ENCODE measurements at places on chromosomes 1 and 21.

DNA sequence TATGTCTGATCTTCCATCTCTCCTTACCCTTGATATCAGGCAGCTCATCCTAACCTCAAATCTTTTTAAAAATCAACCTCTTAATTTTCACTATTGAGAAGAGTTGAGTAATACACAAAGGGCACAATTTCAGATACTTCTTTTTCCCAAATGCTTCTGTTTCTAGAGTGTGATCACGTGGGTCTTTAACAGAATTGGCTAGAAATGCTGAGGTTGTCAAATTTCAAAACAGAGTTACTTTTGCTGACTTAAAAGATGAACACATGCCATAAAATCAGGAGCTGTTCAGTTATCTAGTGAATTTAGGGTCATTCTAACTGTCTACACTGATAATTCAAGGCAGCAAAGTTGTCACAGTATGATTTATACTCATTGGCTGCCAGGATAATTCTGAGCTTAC, 63.6 kb upstream of the NGF start:
- no peak for DNase-seq

DNA sequence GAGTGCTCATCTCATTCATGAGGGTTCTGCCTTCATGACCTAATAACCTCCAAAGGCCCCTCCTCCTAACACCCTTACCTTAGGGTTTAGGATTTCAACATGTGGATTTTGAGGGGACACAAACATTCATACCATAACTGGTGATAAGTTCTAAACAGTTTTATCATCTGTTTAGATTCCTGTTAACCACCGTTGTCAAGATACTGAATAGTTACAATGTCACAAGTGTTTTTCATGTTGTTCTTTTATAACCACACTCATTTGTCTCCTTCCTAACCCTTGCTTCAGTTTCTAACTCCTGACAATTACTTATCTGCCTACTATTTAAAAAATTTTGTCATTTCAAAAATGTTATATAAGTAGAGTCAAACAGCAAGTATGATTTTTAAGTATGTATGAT, 86.0 kb downstream of the NCAM2 start:
- DNase-seq, result no peak

- peak; percentile 86 for DNase-seq
Observed at GRCh38 chr1:32695098-32695904, 7.3 kb downstream of the SYNC start.

DNA sequence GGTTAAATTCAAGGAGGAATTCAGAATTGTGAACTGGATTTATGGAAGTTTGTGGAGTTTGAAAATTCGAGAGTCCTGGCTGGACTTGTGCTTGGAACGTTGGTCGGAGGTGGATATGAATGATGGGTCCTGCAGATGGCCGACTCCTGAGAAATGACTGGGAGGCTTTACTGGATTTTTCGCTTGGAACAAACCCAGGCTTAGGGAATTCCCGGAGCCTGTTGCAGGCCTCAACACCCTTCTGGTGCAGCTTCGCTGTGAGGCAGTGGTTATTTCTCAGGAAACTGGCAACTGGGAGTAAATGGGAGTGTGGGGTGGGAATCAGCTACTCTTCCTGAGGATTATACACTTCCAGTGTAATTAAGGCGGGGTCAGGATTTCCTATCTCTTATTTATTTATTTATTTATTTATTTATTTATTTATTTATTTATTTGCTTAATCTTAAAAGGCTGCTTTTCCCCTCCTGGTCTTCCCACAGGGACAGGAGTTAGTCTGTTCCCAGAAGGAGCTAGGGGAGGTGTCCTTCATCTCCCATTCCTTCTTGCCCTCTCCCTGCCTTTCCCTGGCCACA, 21.1 kb downstream of the MAPKAPK2 start:
- no peak for DNase-seq

DNA sequence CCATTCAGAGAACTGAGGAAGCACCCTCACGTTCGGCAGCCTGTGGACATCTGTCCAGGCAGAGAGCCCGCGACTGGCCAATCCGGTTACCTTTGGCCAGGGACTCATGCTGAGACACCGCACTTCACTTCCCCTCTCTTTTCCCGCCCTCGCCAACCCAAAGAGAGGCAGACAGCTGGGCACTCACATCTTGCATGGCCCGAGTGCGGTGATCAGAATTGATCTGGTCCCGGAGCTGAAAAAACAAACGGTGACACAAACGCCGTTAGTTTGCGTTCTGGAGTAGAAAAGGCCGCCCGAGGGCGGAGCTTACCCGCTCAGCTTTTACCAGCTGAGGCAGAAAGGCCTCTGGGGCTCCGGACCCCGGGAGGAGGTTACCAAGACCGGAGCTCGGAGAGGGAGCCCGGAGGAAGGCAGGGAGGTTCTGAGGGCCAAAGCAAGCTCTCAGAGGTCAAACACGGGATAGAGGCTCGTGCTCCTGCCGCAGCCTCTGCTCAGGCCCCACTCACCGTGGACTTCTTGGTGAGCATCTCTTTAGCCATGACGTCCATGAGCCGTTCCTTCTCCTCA, 376 bp downstream of the SF3A3 start:
- peak; percentile 11 for DNase-seq

DNA sequence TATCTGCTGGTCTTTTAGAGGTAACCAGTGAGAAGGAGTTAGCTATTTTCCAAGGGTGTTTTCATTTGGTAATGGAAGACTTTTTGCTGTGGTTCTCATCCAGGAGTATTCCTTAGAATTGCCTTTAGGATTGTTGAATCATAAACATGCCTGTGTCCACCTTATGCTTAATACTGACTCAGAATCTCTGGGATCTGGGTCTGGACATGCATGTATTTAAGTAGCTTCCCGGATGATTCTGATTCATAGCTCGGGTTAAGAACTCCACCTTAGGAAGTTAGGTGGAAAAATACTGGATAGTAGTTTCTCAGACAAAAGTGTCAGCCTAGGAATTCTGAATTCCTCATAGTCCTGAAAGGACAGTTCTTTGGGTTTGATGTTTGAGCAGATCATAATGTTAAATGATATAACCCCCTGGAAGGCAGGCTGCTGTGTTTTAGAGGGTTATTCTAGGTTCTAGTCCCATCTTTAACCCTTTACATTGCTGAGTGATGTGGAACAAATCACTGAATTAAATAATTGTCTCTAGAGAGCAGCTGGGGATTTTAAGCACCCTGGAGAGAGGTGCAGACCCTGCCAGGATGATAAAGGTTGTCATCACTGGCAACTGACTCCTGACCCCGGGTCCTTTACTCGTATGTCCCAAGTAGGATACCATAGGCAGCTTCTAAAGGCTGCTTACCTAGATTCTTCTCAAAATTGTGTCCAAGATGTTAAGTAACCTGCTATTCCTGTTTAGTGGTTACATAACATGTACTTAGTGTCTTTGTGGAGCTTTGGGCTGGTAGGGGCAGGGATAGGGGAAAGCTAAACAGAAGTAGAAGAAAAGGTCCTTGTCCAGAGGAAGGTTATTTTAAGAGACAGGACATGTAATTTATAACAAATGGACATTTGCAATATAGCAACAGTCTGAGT, 14.5 kb upstream of the C4BPB start:
- no peak for DNase-seq

GRCh38 chr1:24198766-24199165, 11.7 kb upstream of the IFNLR1 start:
- DNase-seq, result no peak

DNA sequence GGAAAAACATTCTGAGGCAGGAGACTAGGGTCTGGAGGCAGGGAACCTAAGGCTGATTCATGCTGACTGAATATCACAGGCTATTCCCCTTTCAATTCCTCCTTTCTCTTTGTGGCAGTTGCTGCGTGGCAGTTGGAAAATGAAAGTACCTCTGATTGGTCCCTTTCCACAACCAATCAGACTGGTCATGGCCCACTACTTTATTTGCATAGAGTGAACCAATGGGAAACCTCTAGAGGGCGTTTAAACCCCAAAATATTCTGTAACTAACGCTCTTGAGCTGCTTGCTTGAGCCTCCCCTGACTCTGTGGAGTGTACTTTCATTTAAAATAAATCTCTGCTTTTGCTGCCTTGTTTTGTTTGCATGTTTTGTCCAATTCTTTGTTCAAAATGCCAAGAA, 27.7 kb upstream of the VN1R5 start:
- DNase-seq, result no peak

GRCh38 chr21:38171723-38172344, 85.0 kb upstream of the KCNJ15 start:
- no peak for DNase-seq

DNA sequence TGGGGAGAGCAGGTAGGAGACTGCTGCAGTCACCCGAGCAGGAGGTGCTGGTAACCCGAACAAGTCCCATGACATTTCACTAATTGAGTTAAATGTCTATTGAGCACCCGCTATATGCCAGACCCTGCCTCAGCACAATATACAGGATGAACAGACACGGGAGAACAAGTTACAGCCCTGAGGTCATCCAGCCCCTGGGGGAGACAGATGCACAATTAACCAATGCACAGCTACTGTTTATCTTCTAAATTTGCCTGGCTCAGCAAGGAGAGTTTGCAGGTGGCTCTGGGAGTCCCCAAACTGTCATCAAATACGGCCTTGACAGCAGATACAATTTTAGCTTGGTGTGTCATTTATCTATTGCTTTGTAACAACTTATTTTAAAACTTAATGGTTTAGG, 18.1 kb downstream of the CITED4 start:
- DNase-seq, result no peak
